CD4-positive, alpha-beta T cell treated with Interleukin-6 at 100 ng/mL for 8 hours (primary cell): ENCODE measurements at places on chromosomes 4 and X.

DNA sequence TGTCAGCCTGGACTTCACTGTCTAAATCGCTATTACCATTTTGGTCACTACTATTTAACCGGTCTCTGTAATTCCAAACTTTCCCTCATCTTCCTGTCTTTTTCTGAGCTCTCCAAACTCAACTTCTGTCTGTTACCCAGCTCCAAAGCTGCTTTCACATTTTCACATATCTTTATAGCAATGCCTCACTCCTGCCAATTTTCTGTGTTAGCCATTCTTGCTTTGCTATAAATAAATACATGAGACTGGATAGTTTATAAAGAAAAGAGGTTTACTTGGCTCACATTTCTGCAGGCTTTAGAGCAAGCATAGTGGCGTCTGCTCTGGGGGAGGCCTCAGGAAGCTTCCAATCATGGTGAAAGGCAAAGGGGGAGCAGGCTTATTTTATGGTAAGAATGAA is 368.3 kb upstream of the GNPDA2 start:
- DNase-seq = no peak

DNA sequence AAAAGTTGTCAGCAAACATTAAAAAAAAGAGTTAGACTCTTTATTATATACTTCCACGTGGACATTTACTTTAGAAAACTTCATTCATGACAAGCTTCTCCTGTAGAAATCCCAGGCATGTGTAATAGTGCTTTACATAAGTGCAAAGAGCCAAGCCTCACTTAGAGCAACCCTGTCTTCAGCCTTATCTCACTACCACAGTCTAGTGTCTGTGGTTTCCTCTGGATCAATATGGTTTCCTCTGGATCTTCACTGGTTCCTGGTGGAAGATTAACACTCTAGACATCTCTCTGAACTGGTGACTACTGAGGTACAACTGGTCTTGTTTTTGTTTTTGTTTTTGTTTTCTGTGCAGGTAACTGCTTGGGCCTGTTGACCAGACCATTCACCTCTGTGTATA is 18.4 kb upstream of the ARMCX5 start:
- DNase-seq = no peak

GRCh38 chr4:158125310-158125709 is 47.5 kb downstream of the GASK1B start:
- DNase-seq = no peak

DNA sequence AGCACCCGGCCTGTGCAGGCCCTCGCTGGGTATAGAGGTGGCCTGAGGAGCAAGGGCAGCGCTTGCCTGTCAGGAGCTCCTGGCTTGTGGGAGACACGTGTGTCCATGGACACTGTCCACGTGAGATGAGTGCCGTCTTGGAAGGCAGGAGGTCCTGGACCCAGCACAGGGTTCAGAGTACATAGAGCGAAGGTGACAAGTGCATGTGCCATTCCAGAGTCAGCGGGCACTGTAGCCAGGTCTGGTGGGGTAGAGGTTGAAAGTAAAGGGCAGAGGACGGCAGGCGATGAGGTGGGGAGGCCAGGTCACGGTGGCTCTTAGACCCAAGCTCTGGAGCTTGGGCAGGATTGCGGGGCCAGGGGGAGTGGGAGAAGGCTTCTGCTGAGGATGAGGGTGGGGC is 28.4 kb upstream of the TADA2B start:
- DNase-seq = no peak

GRCh38 chr4:96993560-96993959 is 1149.7 kb downstream of the STPG2 start:
- DNase-seq = no peak

GRCh38 chrX:24125028-24125612 is 24.4 kb upstream of the ZFX start:
- no peak for DNase-seq

DNA sequence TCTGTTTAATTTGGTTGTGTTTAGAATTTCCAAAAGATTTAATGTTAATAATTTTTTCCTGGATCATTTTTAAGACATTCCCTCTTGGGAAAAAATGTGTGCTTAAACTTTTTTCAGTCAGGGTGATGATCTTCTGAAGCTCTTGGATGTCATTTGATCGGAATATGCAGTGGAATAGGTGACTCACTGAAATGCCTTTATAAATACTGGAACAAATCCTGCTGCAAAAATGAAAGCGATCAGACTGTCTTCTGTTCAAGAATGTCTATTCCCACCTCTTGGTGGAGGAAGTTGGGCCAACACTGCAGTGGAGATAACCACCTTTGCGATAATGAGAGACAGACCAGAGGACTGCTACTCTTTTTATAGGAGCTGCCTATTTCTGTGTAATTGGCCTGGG is 46.7 kb downstream of the LARP1B start:
- DNase-seq = no peak

DNA sequence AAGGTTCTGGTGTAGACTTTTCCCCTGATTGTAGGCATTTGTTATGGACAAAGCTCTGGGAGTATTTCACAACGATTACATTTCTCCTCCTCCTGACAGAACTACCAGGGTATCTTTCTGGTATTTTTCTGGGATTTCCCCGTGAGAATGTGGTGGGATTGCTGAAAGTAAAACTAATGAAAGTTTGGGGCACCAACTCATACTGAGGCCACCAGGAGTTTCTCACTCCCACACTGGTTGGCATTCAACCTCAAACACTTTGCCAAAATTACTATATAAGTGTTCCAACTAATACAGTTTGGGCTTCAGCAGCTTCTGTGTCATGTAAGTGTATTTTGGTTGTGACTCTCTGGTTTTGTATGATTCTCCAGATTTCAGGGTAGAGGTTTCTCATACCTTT is 855.1 kb downstream of the GLUD2 start:
- DNase-seq = no peak

GRCh38 chr4:37665333-37666320 is 20.5 kb downstream of the RELL1 start:
- DNase-seq = no peak

- DNase-seq = no peak
Observed at GRCh38 chrX:70554523-70554922, 109.9 kb downstream of the DLG3 start.

DNA sequence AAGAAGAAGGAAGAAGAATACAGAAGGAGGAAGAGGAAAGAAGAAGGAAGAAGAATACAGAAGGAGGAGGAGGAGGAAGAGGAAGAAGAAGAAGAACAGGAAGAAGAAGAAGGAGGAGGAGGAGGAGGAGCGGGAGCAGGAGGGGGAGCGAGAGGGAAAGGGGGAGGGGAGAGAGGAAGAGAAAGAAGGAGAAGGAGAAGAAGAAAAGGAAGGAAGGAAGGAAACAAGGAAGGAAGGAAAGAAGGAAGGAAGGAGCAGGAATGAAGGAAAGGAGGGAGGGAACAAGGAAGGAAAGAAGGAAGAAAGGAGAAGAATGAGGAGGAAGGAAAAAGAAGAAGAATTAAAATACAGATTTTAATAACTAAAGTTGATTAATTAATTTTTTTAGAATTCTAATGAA is 82.5 kb upstream of the PTPN13 start:
- DNase-seq = no peak

GRCh38 chrX:153672531-153673427 is 834 bp downstream of the PNCK start:
- DNase-seq = no peak

DNA sequence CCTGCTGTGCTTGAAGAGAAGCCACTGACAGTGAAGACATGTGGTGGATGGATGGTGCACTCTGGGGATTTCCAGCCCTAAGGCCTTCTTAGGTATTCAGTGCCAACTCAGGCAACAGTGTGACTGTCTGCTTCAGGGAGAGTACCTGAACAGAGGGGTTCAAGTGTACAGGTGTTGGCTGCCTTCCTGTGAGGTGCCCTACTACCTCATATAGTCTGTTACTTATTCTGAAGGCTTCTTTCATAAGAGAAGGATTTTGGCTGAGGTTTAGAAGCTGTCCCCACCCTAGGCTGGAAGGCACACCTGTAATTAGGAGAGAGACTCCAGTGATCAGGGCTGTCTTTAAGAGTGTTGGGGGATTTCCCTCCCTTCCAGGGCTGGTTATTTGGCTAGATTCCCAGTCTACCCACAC is 1.8 kb downstream of the FTHL17 start:
- DNase-seq = no peak

- no peak for DNase-seq
Observed at GRCh38 chrX:9923357-9923756, 43.8 kb upstream of the CLDN34 start.

GRCh38 chrX:103710609-103711008 is at the start of gene TMEM31:
TMEM31 (plus strand) TSS chrX:103710909; CDS start chrX:103712259, 1,350 bp downstream.
- DNase-seq = no peak

- no peak for DNase-seq
Observed at GRCh38 chr4:135098061-135098460, 896.5 kb upstream of the PABPC4L start.

GRCh38 chr4:47490550-47490949 is 5.5 kb downstream of the ATP10D start:
- DNase-seq = no peak

DNA sequence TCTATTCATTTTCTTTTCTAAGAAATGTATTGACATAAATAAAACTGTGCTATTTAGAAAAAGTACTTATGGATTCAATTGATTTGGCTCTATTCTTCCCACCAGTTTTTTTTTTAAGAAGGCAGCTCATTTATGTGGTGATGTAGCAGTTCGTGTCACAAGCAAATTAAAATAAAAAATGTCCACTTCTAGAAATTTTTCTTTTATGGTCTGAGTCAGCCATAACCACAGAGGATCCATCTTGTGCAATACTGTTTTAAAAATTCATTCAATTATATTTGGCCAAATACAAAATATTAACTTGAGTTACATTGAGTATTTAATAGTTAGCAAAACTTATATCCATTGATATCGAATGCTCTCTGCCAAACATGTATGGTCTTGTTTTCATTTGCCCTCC is 207.9 kb upstream of the FAT1 start:
- no peak for DNase-seq

GRCh38 chr4:8316911-8317351 is 47.4 kb downstream of the HTRA3 start:
- DNase-seq = no peak
